ENCODE measurements at places on chromosomes 4 and X.

GRCh38 chr4:18435781-18436180 is 414.2 kb upstream of the LCORL start:
- DNase-seq = no peak

DNA sequence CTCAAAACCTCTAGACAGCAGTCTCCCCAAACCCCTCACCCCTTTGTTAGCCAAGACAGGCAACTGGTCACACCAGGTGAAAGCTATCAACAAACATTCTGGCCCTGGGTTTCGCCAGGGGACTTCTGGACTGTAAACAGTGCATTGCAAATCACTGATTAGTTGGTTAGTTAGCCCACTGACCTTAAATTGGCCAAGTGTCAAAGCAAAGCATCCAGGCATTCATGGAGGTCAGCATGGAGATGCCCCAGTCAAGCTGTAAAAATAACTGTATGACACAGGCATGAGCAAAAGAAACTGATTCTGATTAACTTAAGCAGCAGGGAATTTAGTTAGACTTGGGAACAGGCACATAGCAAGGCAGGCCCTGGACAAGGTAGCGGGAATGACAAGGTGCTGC is 156.0 kb upstream of the TTC29 start:
- DNase-seq = no peak

- DNase-seq = peak; percentile 37
Observed at GRCh38 chr4:57426779-57427395, 316.7 kb upstream of the IGFBP7 start.

- no peak for DNase-seq
Observed at GRCh38 chr4:164949448-164950143, 27.9 kb downstream of the TRIM61 start.

DNA sequence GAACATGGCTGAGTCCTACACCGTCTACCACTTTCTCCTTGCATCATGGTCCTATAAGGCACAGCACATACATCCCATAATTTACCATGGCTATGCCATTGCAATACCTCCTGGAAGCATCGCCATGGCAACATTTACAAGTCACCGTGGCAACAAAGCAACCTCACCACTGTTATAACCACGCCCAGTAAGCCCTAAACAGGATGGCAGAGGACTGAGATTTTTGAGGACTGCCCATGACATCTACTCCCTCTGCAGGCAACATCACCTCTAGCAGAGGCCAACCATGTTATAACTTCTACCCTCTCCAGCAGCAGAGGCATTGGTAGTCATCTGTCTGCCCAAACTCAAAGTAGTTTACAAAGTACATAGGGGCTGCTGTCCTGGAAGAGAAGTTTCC is 29.7 kb downstream of the BCOR start:
- no peak for DNase-seq

- no peak for DNase-seq
Observed at GRCh38 chr4:169774466-169775445, 17.0 kb upstream of the HPF1 start.

GRCh38 chr4:140158365-140159030 is 4.5 kb upstream of the MAML3 start:
- DNase-seq = peak; percentile 86

GRCh38 chrX:106611679-106612392 is at the start of gene RADX:
Gene RADX, plus strand, starts transcription at chrX:106611978. Its CDS starts 103 bp downstream, at chrX:106612081.
- peak; percentile 35 for DNase-seq

- no peak for DNase-seq
Observed at GRCh38 chrX:132146456-132146855, 18.6 kb upstream of the FRMD7 start.

GRCh38 chr4:112492321-112492720 is 23.7 kb downstream of the NEUROG2 start:
- no peak for DNase-seq

GRCh38 chr4:169054879-169055278 is 44.8 kb upstream of the CBR4 start:
- no peak for DNase-seq

GRCh38 chr4:16583764-16584163 is 314.7 kb downstream of the LDB2 start:
- no peak for DNase-seq

DNA sequence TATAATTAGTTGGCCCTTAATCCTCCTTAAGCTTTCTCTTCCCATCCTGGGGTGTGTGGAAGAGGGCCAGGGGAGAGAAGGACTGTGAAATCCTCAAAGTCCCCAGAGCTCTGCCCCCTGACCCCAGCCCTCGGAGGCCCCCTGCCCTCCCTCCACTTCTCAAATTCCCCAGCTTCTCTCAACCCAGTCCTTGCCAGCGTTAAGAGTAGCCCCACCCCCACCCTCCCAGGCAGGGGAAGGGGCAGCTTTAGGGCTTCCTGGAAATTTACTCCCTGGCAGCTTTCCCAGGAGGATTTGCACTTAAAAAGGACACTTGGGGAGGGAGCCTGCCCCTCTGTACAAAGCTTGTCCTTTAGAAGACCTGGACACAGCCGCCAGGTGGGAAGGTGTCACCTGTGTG is 11.8 kb upstream of the CD40LG start:
- no peak for DNase-seq

GRCh38 chr4:35695003-35695402 is 549.3 kb downstream of the ARAP2 start:
- no peak for DNase-seq

DNA sequence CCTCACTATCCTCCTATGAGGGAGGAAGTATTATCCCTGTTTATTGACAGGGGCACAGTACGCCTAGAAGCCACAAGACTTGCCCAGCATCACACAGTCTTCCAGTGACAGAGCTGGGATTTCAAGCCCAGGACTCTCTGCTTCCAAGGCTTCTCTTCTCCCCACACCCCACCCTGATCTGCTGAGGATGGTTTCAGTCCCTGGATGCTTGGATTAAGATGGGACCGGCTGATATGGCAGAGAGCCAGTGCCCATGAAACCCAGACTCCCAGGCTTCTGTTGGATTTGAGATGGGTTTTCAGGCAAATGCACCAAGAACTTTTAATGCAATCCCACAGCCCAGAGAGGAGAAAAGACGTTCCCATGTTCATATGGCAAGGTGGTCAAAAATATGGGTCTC is 23.2 kb downstream of the EFNB1 start:
- DNase-seq = no peak

DNA sequence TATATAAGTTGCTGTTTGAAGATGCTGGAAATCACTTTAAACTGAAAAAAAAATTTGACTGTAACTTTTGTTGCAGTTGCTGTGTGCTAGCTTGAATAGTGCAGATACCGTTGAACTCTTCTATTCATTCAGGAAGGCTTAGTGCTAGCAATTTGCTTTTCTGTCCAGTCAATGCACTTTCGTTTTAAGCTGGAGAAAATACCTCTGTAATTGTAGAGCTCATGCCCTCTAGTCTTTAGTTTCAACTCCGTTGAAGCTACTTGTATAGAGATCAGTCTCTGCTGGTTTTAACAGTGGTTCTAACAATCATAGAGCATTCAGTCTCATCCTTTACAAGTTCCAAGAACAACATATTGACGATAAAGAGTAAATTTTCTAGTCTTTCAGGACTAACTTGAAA is 49.0 kb upstream of the TRPC3 start:
- DNase-seq = no peak

GRCh38 chrX:136531951-136532350 is at the start of gene VGLL1:
Gene VGLL1, plus strand, starts transcription at chrX:136532215. Its CDS starts 3,806 bp downstream, at chrX:136536021.
- DNase-seq = no peak

- DNase-seq = no peak
Observed at GRCh38 chr4:87081826-87082225, 138.6 kb downstream of the KLHL8 start.

DNA sequence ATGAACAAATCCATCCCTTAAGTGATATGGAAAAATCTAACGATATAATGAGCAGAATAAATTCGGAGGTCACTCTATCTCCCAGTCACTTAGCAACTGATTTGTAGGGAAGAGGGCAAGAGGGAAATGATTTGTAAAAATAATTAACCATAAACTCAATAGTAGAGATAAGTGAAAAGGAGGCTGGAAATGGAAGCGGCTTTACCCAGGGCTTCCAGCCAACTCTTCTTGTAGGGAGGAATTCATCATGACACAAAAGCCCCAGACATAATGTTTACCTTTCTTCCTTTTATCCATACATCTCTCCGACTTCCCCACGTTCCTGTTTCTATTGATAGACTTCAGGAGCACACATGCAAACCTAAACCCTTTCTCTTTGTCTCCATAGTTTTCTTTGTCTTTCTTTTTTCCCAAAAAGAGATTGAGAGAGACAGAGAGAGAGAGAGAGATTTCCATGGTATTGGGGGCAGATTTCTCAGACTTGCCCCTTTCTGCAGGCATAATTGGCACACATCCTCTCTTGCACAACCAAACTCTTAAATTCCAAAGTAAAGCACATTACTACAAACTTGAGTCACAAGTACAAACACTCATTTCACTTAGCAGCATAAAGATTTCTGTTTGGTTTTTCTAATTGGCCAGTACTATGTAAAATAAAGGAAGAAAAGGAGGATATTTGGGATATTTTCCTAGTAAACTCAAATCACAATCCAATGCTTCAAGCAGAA is 140.9 kb downstream of the MAPK10 start:
- DNase-seq = no peak

GRCh38 chrX:14584548-14584947 is 55.2 kb downstream of the GLRA2 start:
- no peak for DNase-seq

- no peak for DNase-seq
Observed at GRCh38 chr4:129603241-129603931, 507.4 kb downstream of the C4orf33 start.

GRCh38 chrX:25020905-25021449 is 5.2 kb upstream of the ARX start:
- peak; percentile 25 for DNase-seq

DNA sequence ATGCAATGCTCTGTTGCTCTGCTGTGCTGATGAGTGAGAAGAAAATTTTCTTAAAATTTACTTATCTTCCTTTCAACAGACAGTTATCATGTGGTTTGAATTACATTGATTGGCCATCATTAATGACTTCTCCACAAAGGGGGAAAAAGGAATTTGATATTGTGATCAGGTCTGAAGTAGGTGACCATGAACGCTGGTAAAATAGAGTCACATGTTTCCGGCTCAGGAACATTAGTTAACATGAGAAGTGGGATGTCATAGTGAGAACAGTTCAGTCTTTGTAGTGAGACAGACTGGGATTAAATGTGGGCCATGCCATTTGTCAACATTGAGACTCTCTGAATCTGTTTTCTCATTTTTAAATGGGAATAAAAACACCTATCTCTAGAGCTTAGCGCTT is 50.6 kb downstream of the GBA3 start:
- DNase-seq = no peak

DNA sequence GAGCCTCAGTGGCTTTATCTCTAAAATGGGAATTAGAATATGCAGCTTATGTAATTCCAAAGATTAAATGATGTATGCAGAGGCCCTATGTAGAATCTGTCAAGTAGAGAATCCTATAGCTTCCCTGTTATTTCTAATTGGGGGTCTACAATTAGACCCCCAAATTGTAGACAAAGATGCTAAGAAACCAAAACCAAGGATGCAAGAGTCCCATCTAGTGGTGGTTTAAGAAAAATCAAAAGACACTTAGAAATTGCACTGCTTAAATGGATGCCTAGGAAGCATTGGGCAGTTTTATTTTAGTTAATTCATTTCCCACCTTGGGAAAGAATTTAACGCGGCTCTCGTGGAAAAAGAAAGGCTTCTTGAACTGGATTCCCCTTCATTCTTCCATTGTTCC is 115.2 kb downstream of the GABRA2 start:
- DNase-seq = no peak

DNA sequence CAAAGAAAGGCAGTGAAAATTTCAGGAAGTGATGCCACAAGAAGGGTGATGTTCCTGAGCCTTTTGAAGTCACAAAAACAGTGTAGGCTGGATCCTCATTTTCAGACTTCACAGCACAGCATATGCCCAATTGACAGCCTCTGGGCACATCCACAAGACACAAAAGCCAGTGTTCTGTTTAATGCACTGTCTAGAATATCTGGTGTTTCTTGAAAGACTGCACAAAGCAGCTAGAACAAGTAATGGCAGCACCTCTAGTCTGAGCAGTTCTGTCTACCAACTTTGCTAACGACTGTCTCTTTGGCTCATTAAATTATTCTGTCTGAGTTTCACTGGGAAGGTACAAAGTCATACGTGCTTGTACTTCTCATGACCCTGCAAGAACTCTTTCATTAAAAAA is 417.1 kb upstream of the GALNT7 start:
- no peak for DNase-seq

DNA sequence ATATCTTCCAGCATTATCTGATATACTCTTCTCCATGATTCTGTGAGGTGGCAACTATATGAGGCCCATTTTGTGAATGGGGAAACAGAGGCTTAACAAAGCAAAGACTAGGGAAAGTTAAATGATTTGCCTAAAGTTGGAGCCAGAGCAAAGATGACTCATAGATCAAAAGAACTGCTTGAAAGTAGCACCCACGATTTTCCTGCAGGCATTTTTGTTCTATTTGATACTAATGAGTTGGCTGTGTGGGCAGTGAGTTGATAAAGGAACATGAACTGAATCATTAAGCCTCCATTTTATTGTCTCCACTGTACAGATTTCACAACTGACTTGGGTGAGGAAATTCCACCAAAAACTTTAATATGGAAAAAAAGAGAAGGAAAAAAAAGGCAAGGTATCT is 138.9 kb upstream of the IGFBP7 start:
- DNase-seq = no peak

- DNase-seq = no peak
Observed at GRCh38 chrX:9466124-9466495, 1.3 kb downstream of the TBL1X start.

DNA sequence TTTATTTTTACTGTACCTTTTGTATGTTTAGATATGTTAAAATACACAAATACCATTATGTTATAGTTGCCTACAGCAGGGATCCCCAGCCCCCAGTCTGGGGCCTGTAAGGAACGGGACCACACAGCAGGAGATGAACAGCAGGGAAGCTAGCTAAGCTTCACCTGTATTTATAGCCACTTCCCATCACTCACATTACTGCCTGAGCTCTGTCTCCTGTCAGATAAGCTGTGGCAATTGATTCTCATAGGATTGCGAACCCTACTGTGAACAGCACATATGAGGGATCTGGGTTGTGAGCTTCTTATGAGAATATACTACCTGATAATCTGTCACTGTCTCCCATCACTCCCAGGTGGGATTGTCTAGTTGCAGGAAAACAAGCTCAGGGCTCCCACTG is 73.9 kb downstream of the BMPR1B start:
- DNase-seq = no peak

GRCh38 chr4:40149960-40150385 is 46.9 kb upstream of the RHOH start:
- peak; percentile 59 for DNase-seq

DNA sequence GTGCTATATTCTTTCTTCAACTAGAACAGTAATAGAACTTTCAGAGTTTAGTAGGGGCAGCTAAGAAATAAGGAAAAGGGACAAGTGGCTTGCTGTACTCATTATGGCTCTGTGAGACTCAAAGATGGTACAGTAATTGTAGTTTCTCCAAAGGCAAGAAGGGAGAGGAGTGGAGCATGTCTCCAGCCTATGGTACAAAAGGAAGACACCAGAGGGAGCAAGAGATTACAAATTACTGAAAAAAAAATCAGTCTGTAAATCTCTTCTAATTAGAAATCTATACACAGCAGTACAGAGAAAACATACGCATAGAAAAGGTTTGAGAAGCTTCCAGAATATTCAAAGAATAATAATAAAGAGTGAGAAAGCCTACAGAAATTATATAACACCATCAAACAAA is 61.4 kb downstream of the KLHL4 start:
- DNase-seq = no peak

GRCh38 chr4:155371432-155372043 is 5.2 kb downstream of the MAP9 start:
- DNase-seq = no peak
